CD8-positive, alpha-beta memory T cell (primary cell): ENCODE measurements at places on chromosomes 11 and 22. TPM values are rescaled to one million over a fixed set of nuclear protein-coding genes. Genes with fewer than 3 reads are reported as not detected.

TEX54 gene
- total RNA-seq = 0.50 TPM

GSTT2 gene
- not detected for total RNA-seq

ELFN2 gene
- total RNA-seq = 0.09 TPM

ROBO4 gene
- total RNA-seq = not detected

E2F8 gene
- total RNA-seq = 16.5 TPM
